ENCODE measurements at places on chromosomes 2 and 18.

DNA sequence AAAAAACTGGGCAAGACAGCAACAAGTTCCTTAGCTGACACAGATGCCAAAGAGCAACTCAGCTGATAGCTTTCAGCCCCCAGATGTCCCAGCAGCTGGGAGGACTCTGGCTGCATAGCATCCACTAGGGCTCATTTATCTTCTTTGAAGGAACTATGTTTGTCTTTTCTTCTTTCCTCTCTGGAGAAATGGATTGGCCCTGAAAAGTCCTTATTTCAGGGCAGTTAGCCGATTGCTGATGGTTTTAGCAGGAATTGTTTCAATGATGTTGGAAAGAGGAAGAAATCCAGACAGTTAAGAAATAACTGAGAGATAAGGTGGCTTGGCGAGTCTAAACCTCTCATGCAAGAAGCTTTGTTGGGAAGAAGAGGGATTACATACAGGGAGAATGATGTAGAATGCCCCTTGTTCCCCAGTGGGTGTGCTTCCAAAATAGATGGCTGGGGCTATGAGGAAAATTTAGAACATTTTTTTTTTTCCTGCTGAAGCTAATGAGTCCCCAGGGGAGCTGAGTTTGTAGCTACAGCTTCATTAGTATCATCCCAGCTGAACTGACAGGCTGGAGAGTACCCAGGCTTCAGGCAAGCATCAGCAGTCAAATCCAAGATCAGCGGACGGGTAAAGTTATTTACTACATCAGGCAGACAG is 33.6 kb upstream of the SERPINE2 start:
- no peak for DNase-seq

DNA sequence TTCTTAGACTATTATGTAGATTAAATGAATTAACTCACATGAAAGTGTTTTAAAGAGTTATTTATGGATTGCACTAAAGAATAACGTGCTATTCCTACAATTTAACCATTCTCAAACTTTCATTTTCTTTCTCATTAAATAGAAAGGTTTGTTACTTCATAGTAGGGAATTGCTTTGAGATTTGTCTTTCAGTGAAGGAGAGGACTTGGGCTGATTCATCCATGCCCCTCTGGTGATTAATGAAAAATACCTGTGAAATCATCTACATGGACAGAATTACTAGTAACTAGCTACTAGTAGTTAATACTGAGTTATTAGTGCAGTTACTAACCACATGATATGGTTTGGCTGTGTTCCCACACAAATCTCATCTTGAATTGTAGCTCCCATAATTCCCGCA is 275.8 kb upstream of the CDH20 start:
- DNase-seq = no peak

- DNase-seq = no peak
These were observed 28.4 kb downstream of the AFF3 start for GRCh38 chr2:100113990-100114433.

GRCh38 chr2:239263669-239264491 is 136.9 kb downstream of the HDAC4 start:
- no peak for DNase-seq
